CD4-positive, CD25-positive, alpha-beta regulatory T cell (primary cell): ENCODE measurements at places on chromosomes 11 and 22. TPM values are rescaled to one million over a fixed set of nuclear protein-coding genes. Genes with fewer than 3 reads are reported as not detected.

GRCh38 chr11:132988411-132988810 is 543.9 kb downstream of the OPCML start:
- H3K27ac ChIP-seq: no peak overlapping the region
- DNase-seq: no peak
- no peaks in the 10 kb centered on the region for H3K27me3 ChIP-seq
- no peaks in the 10 kb centered on the region for H3K4me1 ChIP-seq
- no peaks in the 10 kb centered on the region for H3K36me3 ChIP-seq

OR52B6 gene
- polyA plus RNA-seq: not detected

- no peak for DNase-seq
- no peak overlapping the region for H3K4me3 ChIP-seq
- no peaks in the 10 kb centered on the region for H3K4me1 ChIP-seq
- peaks cover 19% of the 10 kb centered on the region for H3K27me3 ChIP-seq
These were observed 512 bp upstream of the GRIA4 start for GRCh38 chr11:105609341-105609781.

DNA sequence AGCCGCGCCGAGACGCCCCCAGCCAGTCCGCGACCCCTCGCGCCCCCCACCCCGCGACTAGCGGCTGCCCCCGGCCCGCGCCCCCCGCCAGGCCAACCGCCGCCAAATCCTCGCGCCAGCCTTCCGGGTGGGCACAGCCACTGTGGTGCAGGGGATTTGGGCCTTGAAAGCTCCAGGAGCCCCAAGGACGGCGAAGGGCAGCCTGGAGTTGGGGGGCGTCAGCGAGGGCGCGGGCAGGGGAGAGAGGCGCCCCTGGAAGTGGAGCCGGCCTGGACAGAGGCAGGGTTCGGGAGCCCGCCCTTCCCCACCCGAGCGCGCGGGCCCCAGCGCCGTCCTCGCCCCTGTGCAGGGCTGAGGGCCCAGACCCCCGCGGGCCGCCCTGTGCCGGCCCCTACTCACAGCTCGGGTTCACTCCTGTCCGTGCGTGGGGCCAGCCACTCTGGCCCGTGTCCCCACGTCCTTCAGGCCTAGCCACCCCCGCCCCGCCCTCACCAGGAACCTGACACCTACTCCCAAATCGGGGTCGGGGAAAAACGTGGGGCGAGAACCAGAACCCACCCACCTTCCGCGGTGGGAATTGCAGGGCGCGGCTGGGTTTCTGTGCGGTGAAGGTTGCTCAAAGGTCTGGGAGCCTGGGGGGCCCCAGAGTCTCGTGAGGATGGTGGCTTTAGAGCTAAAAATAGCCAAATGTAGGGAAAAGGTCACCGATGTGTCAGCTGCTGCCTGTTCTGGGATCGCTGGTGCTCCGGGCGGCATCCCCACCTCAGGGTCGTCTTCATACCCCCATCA is at the start of gene CPT1B:
Gene CPT1B (minus strand): TSS at position 441 of the 789 bp plus-strand sequence. CDS start 512 bp downstream, outside the sequence.
- no peak for DNase-seq
- H3K27me3 ChIP-seq: no peaks in the 10 kb centered on the region
- H3K36me3 ChIP-seq: peaks cover 19% of the 10 kb centered on the region
- H3K4me3 ChIP-seq: no peak within 1 kb of the TSS
- peaks cover 21% of the 10 kb centered on the region for H3K4me1 ChIP-seq

DNA sequence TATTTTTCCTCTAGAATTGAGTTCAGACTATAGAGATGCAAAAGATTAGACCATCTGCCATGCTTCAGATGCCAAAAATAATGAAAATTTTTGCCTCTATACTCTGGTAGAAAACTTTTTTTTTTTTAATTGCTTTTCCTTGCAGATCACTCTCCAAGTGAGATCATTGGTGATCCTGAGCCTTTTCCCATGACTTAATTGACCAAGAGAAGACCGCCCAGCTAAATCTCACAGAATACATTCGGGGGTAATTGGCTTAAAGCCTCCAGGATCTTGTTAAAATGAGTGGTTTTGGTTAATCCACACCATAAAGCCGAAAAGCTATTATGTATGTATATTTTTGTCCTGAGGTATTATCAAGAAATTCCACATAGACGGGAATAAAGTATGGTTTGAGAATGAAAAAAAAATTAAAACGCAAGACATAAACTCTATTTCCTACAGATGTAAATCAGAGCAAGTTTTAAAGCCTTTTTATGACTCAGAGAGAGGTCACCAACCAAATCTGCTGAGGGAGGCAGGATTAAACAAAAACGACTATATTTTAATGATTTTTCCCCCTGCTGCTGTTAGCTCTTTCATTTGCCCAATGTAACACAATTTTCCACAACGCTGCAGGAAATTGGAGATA is 64.0 kb downstream of the PARVA start:
- DNase-seq: no peak
- no peaks in the 10 kb centered on the region for H3K4me1 ChIP-seq
- no peak overlapping the region for H3K4me3 ChIP-seq
- H3K36me3 ChIP-seq: no peaks in the 10 kb centered on the region
- no peak overlapping the region for H3K27ac ChIP-seq
- no peaks in the 10 kb centered on the region for H3K27me3 ChIP-seq
